Stomach (tissue), 19 donors: ENCODE measurements at places on chromosomes 12 and 14. TPM values are rescaled to one million over a fixed set of nuclear protein-coding genes. Genes with fewer than 3 reads are reported as not detected.

The CLEC1A gene
- total RNA-seq, result 0.87 TPM

The FSCB gene
- not detected for total RNA-seq

The GPR84 gene
- not detected for total RNA-seq

The ANO2 gene
- total RNA-seq, result 3.8 TPM

The MDGA2 gene
- not detected for total RNA-seq

The DDX55 gene
- 18.5 TPM for total RNA-seq

The MYF5 gene
- not detected for total RNA-seq

The C12orf56 gene
- total RNA-seq, result not detected

The NYNRIN gene
- total RNA-seq, result 16.0 TPM

The SYNE2 gene
- total RNA-seq, result 101 TPM

The RALGAPA1 gene
- total RNA-seq, result 482 TPM

The TBX3 gene
- 11.2 TPM for total RNA-seq

The POTEM gene
- not detected for total RNA-seq

The ABHD12B gene
- total RNA-seq, result not detected

- no peak for DNase-seq
Measured at GRCh38 chr12:126337556-126338441, 1272.6 kb downstream of the AACS start.

DNA sequence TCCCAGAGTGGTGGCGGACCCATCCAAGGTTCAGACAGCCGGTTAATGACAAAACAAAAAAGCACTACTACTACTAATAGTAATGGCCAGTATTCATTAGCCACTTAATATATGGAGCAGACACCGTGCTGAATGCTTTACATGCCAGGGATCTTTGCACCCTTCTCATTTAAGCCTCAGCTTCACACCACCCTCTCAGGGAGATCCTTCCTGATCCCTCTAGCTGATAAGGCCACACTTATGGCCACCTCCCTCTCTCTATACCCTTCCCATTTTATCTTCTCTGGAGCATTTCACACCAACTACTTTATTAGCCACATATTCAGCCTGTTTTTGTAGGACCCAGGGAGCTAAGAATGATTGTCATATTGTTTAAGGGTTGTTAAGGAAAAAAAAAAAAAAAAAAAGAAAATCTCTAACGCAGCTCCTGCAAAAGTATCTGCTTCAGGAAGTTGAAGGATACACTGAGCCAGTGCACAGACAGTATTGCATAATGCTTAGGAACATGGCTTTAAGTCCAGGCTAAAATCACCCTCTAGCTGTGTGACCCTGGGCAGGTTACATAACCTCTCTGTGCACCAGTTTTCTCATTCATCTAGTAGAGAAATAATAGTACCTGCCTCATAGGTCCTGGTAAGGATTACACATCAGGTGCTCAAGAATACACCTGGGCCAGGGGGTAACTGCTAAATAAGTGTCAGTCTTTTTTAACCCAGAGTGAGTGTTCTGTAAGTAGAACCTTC is 29.4 kb downstream of the NUAK1 start:
- DNase-seq, result no peak

- no peak for DNase-seq
Measured at GRCh38 chr14:21326972-21327371, 47.1 kb downstream of the RPGRIP1 start.

GRCh38 chr14:77151918-77152588 is 10.5 kb upstream of the ZDHHC22 start:
- peak; percentile 26 for DNase-seq

- DNase-seq, result no peak
Measured at GRCh38 chr14:61504901-61505300, 183.5 kb downstream of the PRKCH start.

DNA sequence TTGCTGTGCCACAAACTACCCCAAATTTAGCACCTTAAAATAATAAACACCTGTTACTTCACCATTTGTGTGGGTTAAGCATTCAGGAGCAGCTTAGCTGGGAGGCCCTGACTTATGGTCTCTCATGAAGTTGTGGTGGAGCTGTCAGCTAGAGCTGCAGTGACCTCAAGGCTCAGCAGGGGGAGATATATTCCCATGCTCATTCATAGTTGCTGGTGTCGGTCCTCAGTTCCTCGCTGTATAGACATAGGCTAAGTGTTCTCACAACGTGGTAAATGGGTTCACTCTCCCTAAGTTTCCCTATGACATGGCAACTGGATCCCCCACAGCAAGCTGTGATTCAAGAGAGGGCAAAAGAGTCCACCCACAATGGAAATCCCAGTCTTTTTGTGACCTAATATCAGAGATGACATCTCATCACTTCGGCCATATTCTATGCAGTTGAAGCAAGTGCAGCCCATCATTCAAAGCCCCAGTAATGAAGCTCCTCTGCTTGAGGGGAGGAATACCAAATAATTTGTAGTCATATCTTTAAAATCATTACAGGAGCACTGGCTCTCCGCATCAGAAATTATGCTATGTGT is 41.1 kb downstream of the PRB3 start:
- DNase-seq, result peak; percentile 75

- peak; percentile 70 for DNase-seq
Measured at GRCh38 chr14:87615822-87616679, 376.9 kb downstream of the GALC start.

DNA sequence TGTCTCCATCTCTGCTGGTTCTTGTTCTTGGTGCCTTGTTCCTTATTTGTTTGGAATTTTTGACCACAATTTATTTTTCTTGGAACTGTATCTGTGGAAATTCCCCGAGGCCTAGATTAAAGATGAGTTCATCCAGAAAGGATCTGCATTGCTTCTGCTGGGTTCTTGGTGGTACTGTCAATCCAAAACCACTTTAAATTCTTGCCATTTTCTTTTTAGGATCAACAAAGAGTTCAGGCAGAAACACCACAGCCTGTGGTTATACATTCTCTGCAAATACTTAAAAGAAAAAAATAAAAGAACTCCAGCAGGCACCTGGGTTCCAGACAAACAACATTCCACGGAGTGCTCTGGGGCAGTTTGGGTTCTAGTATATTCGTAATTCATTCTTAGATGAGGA is 6.0 kb upstream of the VAMP1 start:
- no peak for DNase-seq

GRCh38 chr12:45644541-45644940 is 85.0 kb upstream of the ARID2 start:
- DNase-seq, result peak; percentile 35

DNA sequence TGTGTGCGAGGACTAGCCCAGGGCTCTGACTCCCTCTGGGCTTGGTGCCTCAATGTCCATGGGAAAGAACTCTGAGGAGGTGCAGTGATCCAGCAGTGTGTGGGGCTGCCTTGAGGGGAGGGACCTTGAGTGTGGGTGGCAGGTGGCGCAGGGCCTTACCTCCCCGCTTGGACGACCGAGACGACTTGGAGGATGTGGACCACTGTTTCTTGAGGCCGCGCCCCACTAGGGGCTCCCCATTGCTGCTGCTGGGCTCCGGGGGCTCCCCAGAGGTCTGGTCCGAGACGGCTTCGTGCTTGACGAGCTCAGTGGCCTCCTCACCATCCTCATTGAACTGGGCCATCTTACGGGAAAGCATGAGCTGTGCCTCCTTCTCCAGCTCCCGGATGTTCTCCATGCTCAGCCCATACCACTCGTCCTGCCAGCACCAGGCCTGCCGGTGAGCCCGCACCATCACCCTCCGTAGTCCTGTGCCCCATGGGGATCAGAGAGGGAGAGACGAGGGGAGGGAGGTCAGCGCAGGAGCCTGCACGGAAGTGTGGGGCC is 24.7 kb downstream of the ARL6IP4 start:
- no peak for DNase-seq

- no peak for DNase-seq
Measured at GRCh38 chr12:6791931-6792520, 2.7 kb downstream of the CD4 start.

- peak; percentile 76 for DNase-seq
Measured at GRCh38 chr12:6961278-6961694, 9.2 kb downstream of the PHB2 start.

DNA sequence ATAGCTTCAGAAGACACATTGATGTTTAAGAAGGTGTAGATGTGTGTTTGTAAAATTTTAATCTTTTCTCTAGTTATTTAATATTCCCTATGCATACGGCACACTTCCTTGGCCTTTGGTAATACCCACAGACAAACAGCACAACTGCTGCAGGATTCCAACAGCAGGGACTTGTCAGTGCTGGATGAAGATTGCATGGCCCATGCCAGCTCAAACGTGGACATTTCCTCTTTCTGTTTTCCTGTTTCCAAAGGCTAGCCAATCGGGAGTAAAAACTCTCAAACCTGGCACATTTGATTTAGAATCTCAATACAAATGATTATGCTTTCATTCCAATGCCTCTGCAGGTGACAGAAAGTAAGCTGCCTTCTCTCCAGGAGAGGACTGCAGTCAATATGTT is 22.5 kb upstream of the PDE3A start:
- no peak for DNase-seq

- DNase-seq, result no peak
Measured at GRCh38 chr12:14138495-14138894, 157.1 kb upstream of the GRIN2B start.

- no peak for DNase-seq
Measured at GRCh38 chr12:2246358-2246757, 193.6 kb downstream of the CACNA1C start.

- peak; percentile 75 for DNase-seq
Measured at GRCh38 chr12:122880668-122881067, 15.3 kb downstream of the VPS37B start.

DNA sequence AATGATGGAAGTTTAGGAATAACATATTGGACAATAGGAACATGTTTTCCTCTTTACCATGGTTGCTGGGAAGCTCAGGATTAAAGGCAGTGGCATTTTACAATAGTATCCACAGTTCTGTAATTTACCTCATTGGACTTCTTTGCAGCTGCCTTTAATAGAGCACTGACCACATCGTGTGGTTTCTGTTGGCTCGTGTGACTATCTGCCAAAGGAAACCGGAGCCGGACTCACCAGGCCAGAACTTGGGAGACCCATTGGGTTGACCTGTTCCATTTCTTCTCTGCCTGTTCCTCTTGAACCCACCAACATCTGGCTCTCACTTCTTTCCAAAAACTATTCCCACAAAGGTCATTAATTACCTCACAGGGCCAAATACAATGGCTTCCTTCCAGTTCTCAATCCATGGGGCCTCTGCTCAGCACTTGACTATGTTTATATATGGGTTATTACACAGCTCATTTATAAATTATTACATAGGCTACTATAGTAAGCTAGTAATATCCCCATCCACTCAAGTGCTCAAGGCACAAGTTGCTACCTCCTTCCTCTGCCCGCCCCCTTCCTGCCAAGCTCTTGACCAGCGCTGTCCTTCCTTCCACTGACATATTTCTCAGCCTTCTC is 121.5 kb upstream of the VASH1 start:
- peak; percentile 18 for DNase-seq

DNA sequence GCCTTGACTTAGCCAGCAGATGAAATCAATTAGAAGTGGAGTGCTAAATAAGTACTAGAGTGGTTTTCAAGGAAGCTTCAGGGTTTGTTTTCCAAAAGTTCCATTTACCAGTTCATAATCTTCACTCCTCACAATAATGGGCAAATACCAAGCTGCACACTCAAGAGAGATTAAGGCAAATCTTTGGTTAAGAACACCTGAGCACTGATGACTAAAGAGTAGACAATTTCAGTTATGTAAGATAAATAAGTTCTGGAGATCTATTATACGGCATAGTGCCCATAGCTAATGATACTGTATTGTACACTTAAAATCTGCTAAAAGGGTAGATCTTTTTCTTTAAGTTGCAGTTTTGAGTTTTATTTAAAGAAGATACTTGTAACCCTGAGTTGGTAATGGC is 125.0 kb downstream of the ARMH4 start:
- no peak for DNase-seq

DNA sequence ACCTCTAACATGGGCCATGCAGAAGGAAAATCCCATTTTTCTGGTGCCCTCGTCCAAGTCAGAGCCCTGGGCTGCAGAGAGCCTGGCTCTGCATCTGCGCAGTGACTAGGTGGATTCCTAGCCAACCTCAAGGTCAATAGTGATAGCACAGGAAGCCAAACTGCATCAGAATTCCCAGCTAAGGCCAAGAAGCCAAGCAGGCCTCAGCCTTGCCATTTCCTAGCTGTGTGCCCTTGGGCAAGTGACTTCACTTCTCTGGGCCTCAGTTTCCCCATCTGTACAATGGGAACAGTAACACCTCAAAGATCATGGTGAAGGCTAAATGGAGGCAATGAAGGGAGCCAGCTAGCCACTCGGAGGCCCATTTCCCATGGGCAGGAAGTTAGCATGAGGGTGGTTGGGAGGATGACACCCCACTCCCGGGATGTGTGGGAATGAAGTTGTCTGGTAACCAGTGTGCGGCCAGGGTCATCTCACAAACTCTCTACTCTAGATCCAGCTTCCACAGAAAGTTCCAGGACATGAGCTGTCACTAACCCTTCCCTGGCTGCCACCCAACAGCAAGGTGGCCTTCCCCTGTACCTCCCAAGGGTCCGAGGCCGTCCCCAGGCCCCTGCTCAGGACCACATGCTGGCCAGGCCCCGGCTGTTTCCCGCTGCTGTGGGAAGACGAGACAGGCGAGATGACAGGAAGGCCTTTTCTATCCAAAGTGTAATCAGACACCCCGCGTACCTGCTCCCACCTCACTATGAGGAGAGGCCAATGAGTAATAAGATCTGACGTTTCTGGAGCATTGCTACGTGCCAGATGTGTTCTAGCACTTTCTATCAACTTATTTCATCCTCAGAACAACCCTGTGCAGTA is 125.7 kb downstream of the SCARB1 start:
- no peak for DNase-seq

- no peak for DNase-seq
Measured at GRCh38 chr12:32170437-32170998, 63.9 kb downstream of the BICD1 start.

DNA sequence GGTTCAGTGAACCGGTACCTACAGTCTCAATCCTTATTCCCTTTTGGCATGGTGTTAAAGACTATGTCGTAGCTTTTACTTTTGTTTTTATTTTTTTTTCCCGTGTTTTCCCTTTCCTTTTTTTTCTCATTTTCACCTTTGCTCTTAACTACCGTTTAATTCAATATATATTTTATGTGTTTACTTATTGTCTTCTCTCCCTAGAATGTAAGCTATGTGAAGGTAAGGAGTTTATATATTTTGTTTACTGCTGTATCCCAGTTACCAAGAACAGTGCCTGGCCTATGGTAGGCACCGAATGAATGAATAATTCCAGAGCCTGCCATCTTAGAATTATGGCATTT is 261 bp upstream of the MLH3 start:
- DNase-seq, result no peak

- peak; percentile 49 for DNase-seq
Measured at GRCh38 chr12:92503029-92503931, 199.5 kb upstream of the PLEKHG7 start.
